ENCODE measurements at places on chromosomes 6 and 20. TPM values are rescaled to one million over a fixed set of nuclear protein-coding genes. Genes with fewer than 3 reads are reported as not detected.

HLA-DPB1 gene
- polyA plus RNA-seq = 11.2 TPM

- DNase-seq = no peak
Measured at GRCh38 chr6:34090529-34090928, 55.4 kb downstream of the GRM4 start.

SALL4 gene
- polyA plus RNA-seq = 0.51 TPM

NKAPL gene
- 0.72 TPM for polyA plus RNA-seq

GRCh38 chr20:56788671-56789610 is 159.8 kb downstream of the TFAP2C start:
- DNase-seq = no peak

DNA sequence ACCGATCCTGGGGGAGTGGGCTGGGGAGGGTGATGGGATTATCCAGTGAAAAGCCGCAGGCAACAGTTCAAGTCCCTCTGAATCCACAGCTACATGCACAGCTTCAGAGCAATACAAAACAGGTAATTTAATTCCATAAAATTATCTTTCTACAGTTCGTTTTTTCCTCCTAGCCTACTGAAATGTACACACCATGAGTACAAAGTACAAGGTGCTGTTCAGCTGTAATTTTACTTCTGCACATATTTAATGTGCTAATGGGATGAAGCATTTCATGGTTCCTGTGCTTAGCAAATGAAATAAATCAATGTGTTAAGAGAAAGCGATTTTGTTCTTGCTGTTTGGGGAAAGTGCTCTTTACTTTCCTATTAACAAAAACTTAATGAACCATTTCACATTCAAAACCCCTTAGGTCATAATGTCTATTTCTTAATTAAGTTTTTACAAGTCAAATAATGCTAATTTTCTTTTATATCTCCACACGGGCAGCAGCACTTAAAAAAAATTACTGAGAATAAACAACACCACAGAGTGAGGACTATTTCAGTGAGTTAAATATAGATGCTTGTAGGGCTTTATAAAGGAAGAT is 71.8 kb downstream of the INSM1 start:
- DNase-seq = no peak

DNA sequence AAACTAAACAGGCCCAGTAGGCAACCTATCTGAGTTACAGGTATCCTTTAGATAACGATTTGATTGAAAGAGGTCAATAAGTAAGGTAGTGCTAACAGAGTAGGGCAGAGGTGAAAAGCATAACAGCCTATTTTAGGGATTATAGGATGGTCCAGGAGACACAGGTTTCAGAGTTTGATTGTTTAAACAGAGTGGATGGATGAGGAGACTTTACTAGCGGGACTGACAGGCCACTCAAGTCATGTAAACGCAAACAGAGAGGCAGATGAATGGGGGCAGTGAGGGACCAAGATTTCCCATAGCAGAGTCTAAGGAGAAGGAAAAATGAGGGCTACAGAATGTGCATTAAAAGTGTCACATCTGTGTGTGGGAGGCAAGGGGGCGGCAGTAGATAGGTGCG is 4.8 kb downstream of the NEDD9 start:
- DNase-seq = no peak

ULBP1 gene
- polyA plus RNA-seq = 2.6 TPM

- DNase-seq = no peak
Measured at GRCh38 chr6:152343735-152344360, 293.3 kb downstream of the SYNE1 start.

- DNase-seq = no peak
Measured at GRCh38 chr6:111894272-111894671, 21.0 kb upstream of the FYN start.

WFDC12 gene
- not detected for polyA plus RNA-seq

PRPH2 gene
- polyA plus RNA-seq = 2.3 TPM

DNA sequence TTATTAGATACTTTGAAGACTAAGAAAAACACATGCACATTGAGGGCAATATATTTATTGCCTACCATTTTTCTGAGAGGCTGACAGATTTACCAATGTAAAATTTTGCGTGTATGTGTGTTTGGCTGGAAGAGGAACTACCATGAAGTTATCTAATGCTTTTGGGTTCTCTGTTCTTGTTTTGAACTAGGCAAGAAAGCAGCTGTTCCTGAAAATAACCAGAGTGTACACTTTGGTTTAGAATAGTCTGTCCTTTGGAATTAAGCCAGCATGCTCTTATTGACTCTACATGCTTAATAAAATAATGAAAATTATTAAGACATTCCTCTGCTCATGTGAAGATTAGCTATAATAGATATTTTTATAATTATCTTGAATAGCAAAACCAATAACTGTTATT is 129.2 kb downstream of the MYB start:
- no peak for DNase-seq

All from BJ (cell line).